ENCODE measurements at places on chromosomes 6 and 20.

DNA sequence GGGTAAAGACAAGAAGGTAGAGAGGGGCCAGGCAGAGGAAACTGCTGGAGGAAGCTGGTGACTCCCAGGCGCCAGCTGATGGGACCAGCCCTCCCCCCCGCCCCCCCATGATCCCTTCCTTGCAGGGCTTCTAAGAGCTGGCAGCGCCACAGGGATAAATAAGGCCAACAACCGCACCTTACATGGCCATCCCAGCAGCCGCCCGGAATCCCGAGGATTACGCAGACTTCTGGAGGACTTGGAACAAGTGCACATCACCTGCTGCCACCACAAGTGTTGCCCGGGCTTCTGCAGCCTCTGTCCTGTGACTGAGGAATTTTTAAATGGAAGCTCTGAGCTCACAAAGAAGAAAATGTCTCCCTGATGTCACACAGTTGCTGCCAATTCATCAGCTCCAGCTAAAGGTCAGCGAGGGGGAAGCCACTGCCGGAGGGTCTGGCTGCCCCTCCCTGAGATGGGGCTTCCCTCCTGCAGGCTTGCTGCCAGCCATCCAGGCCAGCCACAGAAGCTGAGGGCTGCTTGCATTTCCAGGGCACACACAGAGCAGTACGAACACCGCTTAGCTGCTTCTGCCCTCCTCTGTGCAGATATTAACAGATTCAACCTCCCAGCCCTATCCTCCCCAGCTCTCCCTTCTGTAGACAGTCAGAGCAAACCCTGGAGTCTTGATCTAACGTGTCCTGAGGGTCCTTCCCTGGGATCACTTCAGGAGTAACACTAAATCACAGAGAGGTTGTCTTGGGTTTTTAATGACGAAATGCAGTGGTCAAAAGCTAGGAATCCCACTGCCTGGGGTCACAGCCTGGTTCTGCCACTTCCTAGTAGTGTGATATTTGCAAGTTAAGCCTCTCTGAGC is 38.6 kb upstream of the PIM1 start:
- peak; percentile 21 for DNase-seq

- DNase-seq = no peak
Observed at GRCh38 chr6:116158641-116159040, 32.7 kb upstream of the COL10A1 start.

DNA sequence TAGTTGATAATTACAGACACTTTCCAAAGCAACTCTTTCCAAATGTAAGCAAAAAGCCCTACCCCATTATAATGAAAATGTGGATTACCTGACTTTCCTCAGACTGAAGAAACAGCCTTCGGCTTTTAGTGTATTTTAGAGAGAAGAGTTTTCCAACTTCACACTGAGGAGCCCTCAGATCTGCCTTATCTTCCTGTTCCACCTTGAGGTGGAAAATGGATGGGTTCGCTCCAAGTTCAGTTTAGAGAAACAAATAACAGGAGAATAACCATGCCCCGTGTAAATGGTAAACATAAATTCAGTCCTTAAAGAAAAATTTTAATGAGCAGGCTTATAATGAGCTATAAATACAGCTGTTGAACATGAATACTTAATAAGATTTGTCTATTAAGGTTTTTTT is 21.1 kb upstream of the MTHFD1L start:
- no peak for DNase-seq

DNA sequence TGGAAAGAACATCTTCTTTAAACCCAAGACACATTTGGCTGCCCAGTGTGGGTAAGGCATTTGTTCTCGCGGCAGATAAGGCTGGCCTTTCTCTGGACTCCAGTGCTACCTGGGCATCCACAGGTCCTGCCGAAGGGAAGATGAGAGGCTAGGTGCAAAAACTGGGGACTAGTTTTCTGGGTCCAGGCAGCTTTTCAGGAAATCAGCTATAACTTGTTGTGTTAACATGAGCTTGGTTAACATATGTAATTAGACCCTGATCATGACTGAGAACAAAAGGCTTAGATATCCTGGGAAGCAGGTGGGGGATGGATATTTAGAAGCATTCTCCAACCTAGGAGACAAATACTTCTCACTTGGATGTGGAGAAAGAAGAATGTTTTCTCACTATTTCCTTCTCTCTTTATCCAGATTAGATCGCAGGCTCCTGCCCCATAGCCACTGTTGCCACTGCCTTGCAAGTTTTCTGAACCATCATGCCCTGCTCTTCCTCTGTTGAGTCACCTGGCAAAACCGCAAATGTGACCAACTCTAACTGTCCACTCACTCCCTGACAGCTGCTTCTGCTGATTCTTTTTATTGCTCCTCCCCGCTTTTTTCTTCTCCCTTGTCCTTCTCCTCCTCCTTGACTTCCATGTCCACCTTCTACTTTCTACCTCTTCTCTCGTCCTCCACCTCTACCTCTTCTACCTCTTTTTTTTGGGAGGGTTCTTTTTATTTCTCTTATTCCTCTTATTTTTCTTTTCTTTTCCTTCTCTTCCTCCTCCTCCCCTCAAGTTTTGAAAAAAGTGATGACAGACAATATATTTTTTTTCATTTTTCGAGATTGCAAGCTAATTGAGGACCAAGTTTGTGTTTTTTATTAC is 258.1 kb downstream of the UTRN start:
- DNase-seq = peak; percentile 9

DNA sequence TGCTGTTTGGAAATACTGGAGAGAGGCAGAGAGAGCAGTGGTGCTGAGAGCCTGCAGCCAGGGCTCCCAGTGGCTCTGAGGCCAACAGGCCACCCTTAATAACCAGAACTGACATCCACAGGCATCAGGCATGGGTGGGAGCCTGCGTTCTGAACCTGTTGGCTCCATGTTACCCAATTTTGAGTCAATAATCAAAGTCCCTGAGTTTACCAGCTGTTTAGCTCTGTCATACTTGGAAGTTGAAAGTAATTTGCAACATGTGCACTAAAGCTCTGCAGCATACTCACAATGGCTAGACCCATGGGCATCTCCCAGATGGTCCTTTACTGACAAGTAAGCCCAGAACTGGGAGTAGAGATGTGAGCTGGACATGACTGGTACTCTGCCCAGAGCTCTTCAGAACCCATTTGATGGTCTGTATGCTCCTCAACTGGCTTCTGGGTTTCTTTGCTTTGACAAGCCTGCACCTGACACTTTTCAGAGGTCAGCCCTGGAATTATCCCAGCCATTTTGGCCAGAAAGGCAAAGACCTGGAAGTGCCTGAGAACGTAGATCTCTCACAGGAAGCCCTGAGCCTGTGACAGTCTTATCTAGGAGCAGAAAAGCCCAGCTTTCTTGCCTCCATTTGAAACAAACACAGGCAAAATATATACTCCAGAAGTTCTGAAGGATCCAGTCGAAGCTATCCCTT is 122.4 kb upstream of the CITED2 start:
- no peak for DNase-seq

- no peak for DNase-seq
Observed at GRCh38 chr6:150722614-150723344, 123.1 kb downstream of the PLEKHG1 start.

DNA sequence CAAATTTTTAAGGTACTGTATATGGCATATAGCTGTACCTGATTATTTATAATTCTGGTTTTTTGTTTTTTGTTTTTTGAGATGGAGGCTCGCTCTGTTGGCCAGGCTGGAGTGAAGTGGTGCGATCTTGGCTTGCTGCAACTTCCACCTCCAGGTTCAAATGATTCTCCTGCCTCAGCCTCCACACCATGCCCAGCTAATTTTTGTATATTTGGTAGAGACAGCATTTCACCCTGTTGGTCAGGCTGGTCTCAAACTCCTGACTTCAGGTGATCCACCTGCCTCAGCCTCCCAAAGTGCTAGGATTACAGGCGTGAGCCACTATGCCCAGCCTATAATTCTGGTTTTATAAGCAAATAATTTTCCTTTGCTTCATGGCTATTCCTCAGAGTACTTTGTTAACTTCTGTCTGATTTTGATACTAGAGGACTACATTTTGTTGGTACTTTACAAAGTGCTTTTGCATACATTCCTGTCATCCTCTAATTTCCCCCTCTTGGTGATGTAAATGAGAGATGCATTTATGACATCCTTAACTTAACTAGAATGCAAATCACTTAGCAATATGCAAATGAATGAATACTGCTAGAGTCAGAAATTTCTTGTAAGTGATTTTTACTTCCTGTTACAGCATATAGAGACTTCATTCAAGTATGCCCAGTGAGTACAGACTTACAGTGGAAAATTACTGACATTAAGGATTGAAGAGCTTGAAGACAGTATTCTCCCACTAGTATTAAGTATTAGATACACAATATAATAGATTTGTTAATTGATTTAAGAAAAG is 35.7 kb upstream of the ARID1B start:
- DNase-seq = no peak

DNA sequence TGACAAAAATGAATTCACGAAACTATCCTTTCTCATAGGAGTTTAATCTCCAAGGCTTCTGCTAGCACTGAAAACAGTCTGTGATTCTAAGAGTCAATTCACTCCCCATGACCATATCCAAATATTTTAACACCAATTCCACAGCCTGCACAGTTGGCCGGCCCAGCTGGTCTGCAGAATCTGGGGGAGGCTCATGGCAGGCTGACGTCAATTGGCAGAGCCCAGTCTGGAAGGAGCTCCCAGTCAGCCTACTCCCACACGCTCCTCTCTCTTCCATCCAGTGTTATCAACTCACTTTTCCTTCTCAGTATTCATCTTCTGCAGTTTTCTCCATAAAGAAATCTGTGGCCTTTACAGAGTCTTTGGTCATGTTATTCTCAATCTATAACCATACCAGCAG is 111.0 kb downstream of the TBXT start:
- peak; percentile 93 for DNase-seq

GRCh38 chr6:168121303-168121665 is 42.3 kb upstream of the FRMD1 start:
- no peak for DNase-seq

- no peak for DNase-seq
Observed at GRCh38 chr20:19555726-19556125, 202.3 kb upstream of the RIN2 start.

DNA sequence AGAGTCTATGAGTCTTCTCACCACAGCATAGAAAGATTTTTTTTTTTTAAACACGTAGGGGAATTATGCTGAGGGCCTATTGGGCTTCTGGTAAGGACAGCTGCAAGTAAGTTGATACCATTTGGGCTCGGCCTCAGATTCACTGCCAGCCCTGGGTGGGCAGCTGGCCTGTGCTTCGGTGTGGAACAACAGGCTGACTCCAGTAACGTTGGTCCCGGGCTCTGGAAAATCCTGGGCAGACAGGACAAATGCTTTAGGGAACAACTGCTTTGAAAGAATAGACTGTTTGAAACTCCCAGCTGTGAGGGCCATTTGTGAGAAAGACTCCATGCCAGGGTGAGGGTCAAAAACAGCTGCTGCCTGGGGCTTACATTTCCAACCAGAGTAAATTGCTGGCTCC is 366.5 kb downstream of the QKI start:
- no peak for DNase-seq

GRCh38 chr6:109516929-109517328 is 33.9 kb upstream of the ZBTB24 start:
- no peak for DNase-seq

Measured in amniotic epithelial cell (primary cell).